Suppressor macrophage (primary cell): ENCODE measurements at places on chromosomes 2 and 18.
A peak's percentile ranks its signal among the peaks of the same experiment; 100 is the strongest.

DNA sequence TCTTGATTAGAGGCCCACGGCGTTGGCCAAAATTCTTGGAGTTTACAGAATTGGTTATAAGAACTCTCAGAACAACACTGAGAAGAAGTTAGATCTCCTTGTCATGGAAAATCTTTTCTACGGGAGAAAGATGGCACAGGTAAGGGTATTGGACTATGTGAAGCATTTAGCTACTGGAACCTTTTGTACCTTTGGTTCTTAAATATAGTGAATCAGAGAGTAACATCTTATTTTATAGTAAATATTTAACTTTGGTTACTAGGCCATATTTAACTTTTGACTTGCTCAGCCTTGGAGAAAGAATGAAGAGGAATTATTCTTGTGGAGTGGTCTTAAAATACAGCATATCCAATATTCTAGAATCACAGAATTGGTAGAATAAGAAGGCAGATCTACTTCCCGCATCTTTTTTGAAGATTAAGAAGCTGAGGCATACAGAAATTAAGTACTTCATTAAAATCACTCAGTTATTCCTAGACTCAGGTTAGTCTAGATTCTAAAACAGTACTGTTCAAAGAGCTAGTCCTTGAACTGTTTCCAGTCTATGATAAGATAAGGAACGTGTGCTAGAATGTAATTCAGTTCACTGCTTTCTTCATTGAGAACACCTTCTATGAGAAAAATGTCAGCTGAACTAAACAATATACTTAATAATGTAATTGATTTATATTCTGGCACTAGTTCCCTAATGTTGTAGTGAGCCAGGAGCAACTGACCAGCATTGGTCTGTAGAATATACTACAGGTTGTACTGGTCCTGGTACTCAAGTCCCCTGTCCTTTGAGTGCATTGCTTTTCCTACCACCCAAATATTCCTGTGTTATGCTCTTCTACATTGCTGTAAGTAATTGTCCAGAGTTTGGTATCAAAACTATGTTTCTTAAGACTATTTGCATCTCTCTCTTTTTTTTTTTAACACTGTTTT, 53.7 kb upstream of the PTH2R start:
- DNase-seq, result no peak

DNA sequence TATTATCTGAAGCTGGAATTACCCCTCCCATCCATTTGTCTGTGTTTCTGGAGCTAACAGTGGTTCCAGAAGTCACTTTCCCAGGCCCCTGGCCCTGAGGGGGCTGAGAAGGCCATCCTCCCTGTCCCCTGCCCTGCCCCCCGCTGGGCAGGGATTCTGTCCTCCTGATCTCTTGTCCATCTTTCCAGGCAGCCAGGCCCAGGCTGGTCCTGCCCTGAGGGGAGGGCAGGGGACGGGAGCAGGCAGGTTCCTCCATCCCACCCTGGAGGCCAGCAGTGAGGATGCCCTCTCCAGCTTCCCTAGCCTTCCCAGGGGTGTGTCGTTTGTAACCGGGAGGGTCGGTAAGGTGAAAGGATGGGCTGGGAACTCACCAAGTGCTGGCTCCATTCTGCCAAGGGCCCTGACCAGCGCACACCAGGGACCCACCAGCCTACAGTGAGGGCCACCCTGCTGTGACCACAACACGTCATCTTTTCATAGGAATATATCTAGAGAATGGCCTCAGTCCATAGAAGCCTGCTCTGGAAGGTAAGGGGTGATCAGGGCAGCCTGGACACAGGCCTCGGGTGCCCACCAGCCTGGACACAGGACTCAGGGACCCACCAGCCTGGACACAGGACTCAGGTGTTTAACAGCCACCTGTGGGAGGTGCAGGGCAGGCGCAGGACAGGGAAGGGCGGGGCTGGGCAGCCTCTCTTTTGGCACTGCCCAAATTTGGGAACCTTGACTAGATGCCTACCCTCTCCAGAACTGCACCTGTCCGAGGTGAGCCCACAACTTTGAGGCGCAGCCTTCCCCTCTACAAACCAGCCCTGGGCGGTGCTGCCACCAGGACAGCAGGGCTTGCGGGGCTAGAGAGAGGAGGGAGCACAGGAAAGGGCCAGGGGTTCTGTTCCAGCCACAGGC, 35.8 kb upstream of the GPC1 start:
- no peak for DNase-seq

GRCh38 chr2:96142217-96143113, 2.8 kb downstream of the DUSP2 start:
- DNase-seq, result no peak

DNA sequence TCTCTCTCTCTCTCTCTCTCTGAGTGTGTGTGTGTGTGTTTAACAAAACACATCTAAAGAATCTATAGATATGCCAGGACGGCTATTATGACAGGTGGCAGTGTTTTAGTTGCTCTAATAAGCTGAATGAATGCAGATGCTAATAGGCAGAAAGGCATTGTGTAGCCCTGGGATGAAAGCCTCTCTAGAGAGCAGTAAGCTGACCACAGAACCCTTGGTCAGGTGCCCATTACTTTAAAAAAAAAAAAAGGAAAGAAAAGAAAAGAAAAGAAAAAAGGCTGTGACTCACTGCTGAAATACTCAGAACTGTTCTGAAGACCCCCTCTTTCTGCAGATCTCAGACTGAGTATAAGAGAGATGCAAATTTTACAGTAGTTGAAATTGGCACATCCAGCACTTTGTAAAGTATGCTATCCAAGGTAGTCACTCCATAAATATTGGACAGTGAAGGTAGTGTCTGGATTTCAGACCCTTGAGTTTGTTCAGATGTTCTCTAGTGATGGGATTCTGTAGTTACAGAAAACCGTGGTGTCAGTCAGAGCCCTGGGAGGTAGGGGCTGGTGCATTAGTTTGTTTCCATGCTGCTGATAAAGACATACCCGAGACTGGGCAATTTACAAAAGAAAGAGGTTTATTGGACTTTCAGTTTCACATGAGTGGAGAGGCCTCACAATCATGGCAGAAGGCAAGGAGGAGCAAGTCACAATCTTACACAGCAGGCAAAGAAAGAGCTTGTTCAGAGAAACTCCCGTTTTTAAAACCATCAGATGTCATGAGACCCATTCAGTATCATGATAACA, 30.9 kb downstream of the OSBPL6 start:
- DNase-seq, result no peak

DNA sequence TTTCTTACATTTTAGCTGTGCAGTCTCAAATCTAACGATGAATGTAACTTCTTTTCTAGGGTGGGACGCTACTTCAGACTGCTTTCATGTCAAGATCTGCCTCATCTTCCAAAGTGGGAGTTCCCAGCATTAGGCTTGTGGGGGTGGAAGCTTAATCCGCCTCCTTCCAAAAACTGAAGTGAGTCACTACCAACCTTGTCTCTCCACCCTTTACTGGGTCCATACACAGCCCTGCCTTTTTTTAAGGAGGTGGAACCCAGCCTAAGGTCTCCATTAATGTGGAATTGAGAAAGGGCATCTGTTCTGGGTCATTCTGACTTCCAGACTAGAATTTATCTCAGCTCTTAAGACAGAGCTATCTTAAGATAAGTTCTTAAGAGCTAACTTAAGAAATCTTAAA, 42.0 kb upstream of the NFE2L2 start:
- DNase-seq, result no peak

DNA sequence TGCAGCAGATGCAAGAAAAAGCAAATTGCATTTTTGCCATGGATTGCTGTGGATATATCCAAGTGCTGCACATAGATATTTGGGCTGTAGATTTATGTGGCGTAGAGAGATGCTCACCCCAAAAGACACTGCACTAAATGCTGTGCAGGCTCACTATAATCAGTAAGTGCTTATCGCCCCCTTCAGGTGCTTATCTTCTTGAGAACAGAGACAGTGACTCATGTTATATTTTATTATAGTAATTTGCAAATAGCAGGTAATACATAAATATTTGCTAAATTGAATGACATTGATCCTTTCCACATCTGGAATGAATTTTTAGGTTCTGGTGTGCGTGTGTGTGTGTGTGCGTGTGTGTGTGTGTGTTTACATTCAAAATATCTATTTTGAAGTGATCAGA, 36.8 kb upstream of the PLEKHM3 start:
- peak; percentile 64 for DNase-seq

DNA sequence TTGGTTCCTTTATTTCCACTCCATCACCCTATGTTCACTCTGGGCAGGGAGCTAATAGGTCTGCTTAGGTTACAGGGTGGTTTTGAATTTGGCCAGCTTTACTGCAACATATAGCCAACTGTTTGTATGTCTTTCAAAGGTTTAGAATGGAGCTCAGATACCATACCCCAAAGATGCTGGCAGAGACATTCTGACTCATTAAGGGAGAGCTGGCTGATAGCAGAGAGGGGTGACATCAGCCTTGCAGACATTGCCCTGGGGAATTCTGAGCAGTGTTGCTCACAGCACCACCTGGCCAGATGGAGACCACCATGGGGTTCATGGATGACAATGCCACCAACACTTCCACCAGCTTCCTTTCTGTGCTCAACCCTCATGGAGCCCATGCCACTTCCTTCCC, 2.1 kb downstream of the PROKR1 start:
- no peak for DNase-seq

DNA sequence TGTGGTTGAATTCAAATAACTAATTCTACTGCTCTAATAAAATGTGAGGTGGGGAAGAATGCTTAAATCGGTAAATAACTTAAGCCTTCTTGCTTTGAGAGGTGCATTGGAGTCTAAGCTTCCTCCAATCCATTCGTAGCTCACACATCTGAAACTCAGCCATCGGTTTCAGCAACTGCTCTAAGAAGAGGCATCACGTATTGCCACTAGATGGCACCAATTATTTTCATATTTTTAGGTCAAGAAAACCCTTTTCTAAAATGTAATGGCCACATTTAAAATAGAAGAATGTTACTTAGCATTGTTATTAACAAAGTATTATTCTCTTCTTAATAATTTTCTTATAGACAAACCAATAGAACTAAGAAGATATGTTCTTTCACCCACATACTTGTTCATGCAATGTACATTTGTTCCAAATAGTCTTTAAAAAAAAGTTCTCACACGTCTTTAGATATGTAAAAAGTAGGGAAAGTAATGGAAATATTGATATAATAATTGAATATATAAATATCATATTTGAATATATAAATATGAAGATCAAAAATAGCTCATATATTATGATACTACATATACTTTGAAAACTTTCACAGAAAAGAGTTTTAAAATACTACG, 229.8 kb downstream of the CCDC178 start:
- DNase-seq, result peak; percentile 4

GRCh38 chr2:128499367-128500137, 180.9 kb upstream of the HS6ST1 start:
- no peak for DNase-seq

GRCh38 chr2:210435439-210435838, 41.1 kb downstream of the LANCL1 start:
- DNase-seq, result no peak

DNA sequence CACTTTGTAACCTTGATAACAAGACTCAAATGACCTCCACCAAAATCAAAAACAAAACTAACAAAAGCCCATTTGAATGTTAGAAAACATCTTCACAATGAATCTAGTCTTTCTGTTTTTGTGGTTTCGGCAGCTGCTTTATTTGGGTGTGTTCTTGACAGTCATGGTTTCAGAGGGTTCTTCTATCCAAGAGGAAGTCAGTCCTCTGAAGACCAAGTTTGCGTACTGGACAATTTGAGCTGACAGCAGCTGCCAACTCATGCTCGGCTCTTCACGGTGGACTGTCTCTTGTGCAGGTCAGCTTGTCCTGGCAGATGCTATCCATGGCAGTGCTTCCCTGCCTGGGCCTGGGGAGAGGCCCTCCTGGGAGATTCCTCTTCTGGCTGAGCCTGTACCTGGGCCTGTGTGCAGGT, 91.0 kb downstream of the TMEM17 start:
- DNase-seq, result peak; percentile 82

DNA sequence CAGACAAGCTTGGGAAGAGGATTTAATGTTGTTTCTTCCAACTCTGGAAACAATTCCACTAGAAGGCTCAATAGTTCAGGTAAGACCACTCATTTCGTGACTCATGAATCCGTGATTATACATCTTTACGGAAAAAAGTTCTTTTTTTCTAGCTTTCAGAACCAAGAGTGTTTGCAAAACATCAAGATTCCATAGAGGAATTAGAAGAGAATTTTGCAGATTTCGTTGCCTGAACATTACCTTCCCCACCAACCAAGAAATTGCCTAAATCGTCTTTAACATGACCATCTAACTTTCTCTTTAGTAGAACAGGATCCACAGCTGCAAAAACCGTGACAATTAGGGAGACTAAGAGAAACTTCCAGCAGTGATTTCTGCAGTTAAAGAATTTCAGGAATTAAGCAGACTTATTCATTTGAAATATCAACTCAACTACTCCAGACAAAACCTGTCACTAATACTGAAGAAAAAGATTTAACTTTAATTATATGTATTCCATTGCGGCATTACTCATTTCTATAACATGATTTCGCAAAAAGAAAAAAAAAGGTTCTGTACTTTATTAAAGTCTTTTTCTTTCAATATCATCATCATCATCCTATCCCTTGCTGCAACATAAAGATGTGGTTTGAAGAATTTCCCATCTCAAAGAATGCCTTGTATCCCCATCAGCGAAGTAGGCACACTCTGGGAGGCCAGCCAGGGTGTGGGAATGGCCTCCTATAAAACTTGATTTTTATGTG, 1.9 kb upstream of the NAB1 start:
- DNase-seq, result no peak

DNA sequence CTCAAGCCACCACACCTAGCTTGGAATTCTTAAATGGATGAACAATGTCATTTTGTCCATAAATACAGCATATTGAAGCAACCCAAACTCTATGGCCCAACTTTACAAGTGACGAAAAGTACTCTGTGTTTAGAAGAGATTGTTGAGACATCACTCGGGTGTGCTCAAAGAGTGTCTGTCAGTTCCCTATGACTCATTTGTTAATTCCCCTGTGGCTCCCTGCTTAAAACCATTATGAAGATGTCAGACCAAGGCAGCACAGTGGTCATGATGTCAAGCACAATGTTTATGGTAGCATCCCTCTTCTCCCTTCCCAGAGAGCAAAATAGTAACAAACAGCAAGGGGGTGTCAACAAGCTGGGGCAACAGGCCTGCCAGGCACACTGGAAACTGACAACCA, 3.0 kb downstream of the LYG1 start:
- DNase-seq, result no peak

GRCh38 chr2:231364061-231364460, 31.4 kb upstream of the B3GNT7 start:
- no peak for DNase-seq

DNA sequence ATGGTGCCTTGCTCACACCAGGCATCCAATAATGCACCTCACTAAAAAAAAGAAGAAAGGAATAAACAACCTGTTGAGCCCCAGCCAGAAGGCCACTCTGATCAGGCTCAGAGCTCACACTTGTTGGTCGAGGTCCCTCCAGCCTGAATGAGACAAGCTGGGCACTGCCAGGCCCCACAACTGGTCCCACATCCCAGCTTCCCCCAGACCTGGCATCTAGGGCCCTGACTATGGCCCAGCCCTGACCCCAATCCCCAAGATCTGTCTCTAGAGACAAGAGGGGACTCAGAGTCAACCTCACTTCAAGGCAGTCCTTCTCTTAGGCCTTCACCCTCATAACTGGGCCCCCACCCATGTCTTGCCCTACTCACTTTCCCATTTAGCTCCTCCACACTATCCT, 22.4 kb downstream of the TEX51 start:
- no peak for DNase-seq

- DNase-seq, result no peak
Observed at GRCh38 chr2:159177957-159178356, 108.5 kb downstream of the WDSUB1 start.
